Ovary (tissue), 10 donors: ENCODE measurements at places on chromosomes 12 and 14.

DNA sequence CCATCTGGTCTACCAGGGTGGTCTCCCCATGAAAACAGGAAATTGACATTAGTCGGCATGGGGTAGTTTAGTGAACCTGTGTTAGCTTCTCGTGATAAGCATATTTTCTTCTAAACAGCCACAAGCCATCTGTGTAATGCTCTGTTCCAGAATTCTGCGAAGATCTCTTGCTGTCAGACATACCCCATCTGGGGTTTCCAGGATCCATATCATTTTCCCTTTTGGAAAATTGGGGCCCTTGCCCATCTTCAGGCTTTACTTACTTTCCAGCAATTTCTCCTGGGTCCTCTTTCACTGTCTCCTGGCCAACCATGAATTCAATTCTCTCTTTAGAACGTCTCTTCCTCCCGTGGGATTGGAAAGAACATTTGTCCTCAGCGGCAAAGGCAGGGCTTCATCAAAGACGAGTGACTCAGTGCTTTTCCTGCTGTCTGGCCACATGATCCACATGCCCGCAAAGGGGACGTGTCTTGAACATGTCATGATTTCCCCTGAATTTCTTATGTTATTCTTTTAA is 21.4 kb upstream of the NCOR2 start:
- H3K4me1 ChIP-seq = peaks cover 8% of the 10 kb centered on the region
- H3K4me3 ChIP-seq = no peak overlapping the region
- H3K27ac ChIP-seq = peak overlapping the region; percentile 13
- no peaks in the 10 kb centered on the region for H3K36me3 ChIP-seq

DNA sequence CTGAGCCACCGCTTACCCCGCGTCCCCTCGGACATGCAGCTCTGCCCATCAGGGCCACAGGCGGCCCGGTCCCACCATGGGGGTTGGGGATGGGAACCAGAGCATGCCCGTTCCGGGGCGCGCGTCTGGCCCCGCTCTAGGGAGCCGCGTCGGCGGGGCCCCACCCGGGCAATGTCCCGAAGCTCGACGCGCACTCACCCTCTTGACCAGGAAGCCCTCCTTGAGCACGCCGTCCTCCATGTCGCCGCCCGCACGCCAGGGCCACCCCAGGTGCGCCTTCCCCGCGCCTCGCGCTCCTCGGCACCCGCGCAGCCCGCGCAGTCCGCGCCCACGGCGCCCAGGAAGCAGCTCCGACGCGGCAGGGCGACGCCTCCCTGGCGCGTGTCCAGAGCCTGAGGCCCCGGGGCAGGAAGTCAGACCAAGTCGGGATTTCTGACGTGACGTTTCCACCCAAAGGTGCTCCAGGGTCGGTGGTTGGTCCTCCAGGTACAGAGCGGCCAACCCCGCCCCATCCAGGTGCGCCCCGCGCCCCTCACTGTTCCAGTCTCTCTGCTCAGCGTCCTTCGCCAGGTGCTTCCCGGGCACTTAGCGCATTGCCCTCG is at the start of gene PLEK2:
TSS of gene PLEK2 (minus strand) at position 346 of the 602 bp plus-strand sequence. CDS start at position 240, 106 bp downstream.
- H3K4me1 ChIP-seq = peaks cover 3% of the 10 kb centered on the region
- H3K4me3 ChIP-seq = peak within 1 kb of the TSS; percentile 9
- no peaks in the 10 kb centered on the region for H3K36me3 ChIP-seq
- DNase-seq = no peak
- H3K27me3 ChIP-seq = no peaks in the 10 kb centered on the region

- no peaks in the 10 kb centered on the region for H3K36me3 ChIP-seq
- no peak overlapping the region for H3K27ac ChIP-seq
- H3K4me3 ChIP-seq = no peak overlapping the region
- no peak for DNase-seq
- H3K27me3 ChIP-seq = no peaks in the 10 kb centered on the region
- H3K4me1 ChIP-seq = no peaks in the 10 kb centered on the region
Measured at GRCh38 chr12:124998705-124999104, 5.3 kb downstream of the BRI3BP start.

DNA sequence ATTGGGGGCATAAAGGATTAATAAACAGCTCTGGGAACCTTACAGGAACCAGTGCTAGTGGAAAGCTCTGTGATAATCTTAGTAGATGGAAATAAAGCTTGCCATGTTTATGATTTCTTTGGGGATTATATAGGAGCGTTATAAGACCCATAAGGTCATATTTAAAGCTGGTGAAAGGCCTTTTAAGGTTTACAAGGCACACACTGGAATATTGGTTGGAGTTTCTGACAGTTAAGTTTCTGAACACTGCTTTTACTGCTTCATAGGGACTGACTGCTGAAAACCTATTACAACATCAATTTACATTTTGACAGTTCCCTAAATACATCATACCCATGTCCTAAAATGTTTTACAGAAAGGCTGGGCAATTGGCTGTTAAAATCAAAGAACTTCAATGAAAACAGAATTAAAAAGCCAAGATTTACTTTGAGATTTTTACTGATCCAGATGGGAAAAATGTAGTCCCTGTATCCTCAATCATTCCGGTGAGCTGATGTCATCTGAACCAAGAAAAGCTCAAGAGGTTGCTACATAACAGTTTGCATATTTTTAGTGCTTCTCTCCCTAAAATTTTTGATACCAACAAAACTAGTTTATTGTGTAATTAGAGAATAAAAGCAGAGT is 153.7 kb upstream of the IGF1 start:
- H3K27me3 ChIP-seq = no peaks in the 10 kb centered on the region
- no peaks in the 10 kb centered on the region for H3K4me1 ChIP-seq
- H3K4me3 ChIP-seq = no peak overlapping the region
- H3K27ac ChIP-seq = no peak overlapping the region
- no peak for DNase-seq

GRCh38 chr14:88940671-88941070 is 116.2 kb downstream of the TTC8 start:
- no peak overlapping the region for H3K27ac ChIP-seq
- H3K4me1 ChIP-seq = no peaks in the 10 kb centered on the region
- H3K36me3 ChIP-seq = no peaks in the 10 kb centered on the region
- H3K27me3 ChIP-seq = no peaks in the 10 kb centered on the region

GRCh38 chr12:18145924-18146323 is 55.9 kb upstream of the RERGL start:
- no peak overlapping the region for H3K27ac ChIP-seq
- no peak for DNase-seq
- H3K27me3 ChIP-seq = no peaks in the 10 kb centered on the region
- no peaks in the 10 kb centered on the region for H3K36me3 ChIP-seq
- H3K4me3 ChIP-seq = no peak overlapping the region
- H3K4me1 ChIP-seq = no peaks in the 10 kb centered on the region

GRCh38 chr12:3145546-3146310 is 68.5 kb downstream of the TSPAN9 start:
- peaks cover 15% of the 10 kb centered on the region for H3K4me1 ChIP-seq
- no peak for DNase-seq
- H3K27me3 ChIP-seq = no peaks in the 10 kb centered on the region
- H3K4me3 ChIP-seq = no peak overlapping the region
- no peak overlapping the region for H3K27ac ChIP-seq

DNA sequence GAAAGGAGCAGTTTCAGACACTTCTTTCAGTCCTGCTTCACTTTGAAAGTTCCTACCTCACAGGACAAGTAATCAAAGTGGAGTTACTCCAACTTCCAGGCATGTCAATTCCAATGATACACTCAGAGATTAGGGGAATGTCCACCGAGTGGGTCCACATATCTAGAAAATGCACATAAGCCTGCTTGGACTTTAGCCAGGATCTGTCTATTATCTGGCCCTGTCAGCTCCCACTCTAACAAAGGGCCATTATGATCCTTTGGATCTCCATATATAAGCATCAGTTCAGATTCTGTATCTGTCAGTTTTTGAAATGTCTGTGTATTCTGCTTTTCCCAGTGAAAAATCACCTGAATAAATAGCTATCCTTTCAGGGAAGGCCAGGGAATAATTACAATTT is 112.9 kb upstream of the ATXN7L3B start:
- H3K27ac ChIP-seq = no peak overlapping the region
- H3K4me1 ChIP-seq = no peaks in the 10 kb centered on the region
- H3K4me3 ChIP-seq = no peak overlapping the region
- DNase-seq = no peak
- H3K36me3 ChIP-seq = no peaks in the 10 kb centered on the region
